ENCODE measurements at places on chromosomes 16 and 17.

GRCh38 chr16:87156195-87156594 is 161.0 kb downstream of the C16orf95 start:
- no peaks in the 10 kb centered on the region for H3K36me3 ChIP-seq
- DNase-seq, result no peak
- H3K27ac ChIP-seq, result no peak overlapping the region
- H3K4me1 ChIP-seq, result no peaks in the 10 kb centered on the region
- H3K27me3 ChIP-seq, result no peaks in the 10 kb centered on the region
- no peak overlapping the region for H3K4me3 ChIP-seq

- H3K27me3 ChIP-seq, result no peaks in the 10 kb centered on the region
- no peak overlapping the region for H3K4me3 ChIP-seq
- peaks cover 6% of the 10 kb centered on the region for H3K36me3 ChIP-seq
- no peaks in the 10 kb centered on the region for H3K4me1 ChIP-seq
- H3K27ac ChIP-seq, result no peak overlapping the region
Observed at GRCh38 chr16:75584108-75584507, 17.9 kb downstream of the GABARAPL2 start.

DNA sequence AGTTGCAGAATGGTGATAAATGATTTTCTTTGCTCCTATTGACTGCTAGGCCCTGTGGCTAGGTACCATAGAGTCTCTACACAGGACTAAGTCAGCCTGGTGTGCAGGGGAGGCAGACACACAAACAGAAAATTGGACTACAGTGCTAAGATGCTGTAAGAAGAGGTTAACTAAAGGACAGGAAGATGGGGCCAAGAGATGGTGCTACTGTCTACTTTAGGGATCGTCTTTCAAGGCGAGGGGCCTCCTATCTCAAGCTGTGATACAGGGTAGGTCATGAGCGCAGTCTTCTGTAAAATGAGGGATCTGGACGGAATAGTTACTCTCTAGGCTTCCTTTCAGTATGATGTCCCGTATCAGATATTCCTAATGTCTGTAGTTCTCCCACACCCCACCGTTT is 817 bp downstream of the NME1 start:
- H3K27ac ChIP-seq, result no peak overlapping the region
- H3K4me3 ChIP-seq, result peak overlapping the region; percentile 73
- no peak for DNase-seq
- H3K27me3 ChIP-seq, result no peaks in the 10 kb centered on the region

DNA sequence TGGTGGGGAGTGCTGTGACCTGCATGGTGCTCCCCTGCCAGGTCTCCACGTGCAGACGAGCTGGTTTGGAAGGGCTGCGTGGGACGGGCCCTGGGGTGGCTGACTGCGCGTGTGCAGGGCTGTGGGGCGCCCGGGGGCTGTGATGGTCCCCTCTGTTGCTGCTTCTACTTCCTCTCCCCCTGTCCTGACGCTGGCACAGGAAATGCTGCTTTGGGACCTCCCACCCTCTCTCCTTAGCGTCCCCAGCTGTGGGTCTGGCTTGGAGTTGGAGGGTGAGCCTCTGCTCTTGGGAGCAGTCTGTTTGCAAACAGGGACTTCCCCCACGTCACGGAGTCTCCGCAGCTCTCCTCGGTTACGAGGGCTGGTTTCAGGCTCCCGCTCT is 35.2 kb downstream of the TSC2 start:
- peaks cover 80% of the 10 kb centered on the region for H3K36me3 ChIP-seq
- no peaks in the 10 kb centered on the region for H3K27me3 ChIP-seq
- H3K4me3 ChIP-seq, result no peak overlapping the region
- no peaks in the 10 kb centered on the region for H3K4me1 ChIP-seq
- H3K27ac ChIP-seq, result no peak overlapping the region
- DNase-seq, result no peak

- no peak overlapping the region for H3K4me3 ChIP-seq
- no peaks in the 10 kb centered on the region for H3K27me3 ChIP-seq
- H3K4me1 ChIP-seq, result peaks cover 12% of the 10 kb centered on the region
- peaks cover 46% of the 10 kb centered on the region for H3K36me3 ChIP-seq
- no peak overlapping the region for H3K27ac ChIP-seq
Observed at GRCh38 chr17:7462474-7463371, 16.7 kb downstream of the ZBTB4 start.

DNA sequence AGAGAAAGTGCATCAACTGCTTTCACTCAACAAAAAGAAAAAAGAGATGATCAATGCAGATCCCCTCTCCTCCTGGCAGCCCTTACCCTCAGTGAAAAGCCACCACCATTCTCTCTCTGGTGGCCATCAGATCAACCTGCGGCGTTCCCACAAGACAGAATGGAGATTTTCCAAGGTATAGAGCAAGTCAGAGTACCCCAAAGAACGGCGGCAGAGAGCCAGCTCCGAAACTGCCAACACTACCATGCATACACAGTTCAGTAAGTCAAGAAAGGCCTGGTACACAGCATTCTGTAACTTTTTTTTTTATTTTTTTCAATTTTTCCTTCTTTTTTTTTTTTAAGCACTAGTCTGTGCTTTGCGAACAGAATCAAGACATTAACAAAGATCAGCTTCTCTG is 30.6 kb downstream of the STH start:
- H3K27me3 ChIP-seq, result no peaks in the 10 kb centered on the region
- no peak overlapping the region for H3K27ac ChIP-seq
- H3K36me3 ChIP-seq, result peaks cover 56% of the 10 kb centered on the region
- no peak for DNase-seq

DNA sequence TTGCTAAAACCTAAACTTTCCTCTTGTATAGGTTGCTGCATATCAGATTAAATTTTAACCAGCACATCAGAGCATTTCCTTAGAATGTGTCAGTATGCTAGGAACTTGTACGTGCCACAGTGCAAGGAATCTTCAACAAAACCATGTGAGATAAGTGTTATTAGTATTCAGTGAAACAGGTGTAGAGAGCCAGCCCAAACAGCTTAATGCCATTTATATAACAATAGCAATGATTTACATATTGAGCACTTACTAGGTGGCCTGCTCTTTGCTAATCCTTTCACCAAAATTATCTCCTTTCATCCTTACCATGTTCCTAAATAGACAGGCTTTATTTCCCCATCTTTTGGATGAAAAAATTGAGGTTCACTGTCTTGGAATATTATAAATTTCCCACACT is 485.7 kb downstream of the HS3ST4 start:
- H3K27ac ChIP-seq, result no peak overlapping the region
- no peaks in the 10 kb centered on the region for H3K27me3 ChIP-seq
- no peaks in the 10 kb centered on the region for H3K36me3 ChIP-seq
- H3K4me1 ChIP-seq, result no peaks in the 10 kb centered on the region
- DNase-seq, result no peak
- no peak overlapping the region for H3K4me3 ChIP-seq

- no peaks in the 10 kb centered on the region for H3K4me1 ChIP-seq
- no peak for DNase-seq
- H3K36me3 ChIP-seq, result peaks cover 50% of the 10 kb centered on the region
- no peak overlapping the region for H3K4me3 ChIP-seq
- H3K27me3 ChIP-seq, result no peaks in the 10 kb centered on the region
Observed at GRCh38 chr17:29504711-29505110, 62.1 kb downstream of the ABHD15 start.

GRCh38 chr17:80498242-80498919 is 22.0 kb upstream of the NPTX1 start:
- H3K4me1 ChIP-seq, result no peaks in the 10 kb centered on the region
- peak overlapping the region; percentile 41 for H3K4me3 ChIP-seq
- H3K36me3 ChIP-seq, result no peaks in the 10 kb centered on the region
- H3K27ac ChIP-seq, result no peak overlapping the region
- DNase-seq, result no peak
- no peaks in the 10 kb centered on the region for H3K27me3 ChIP-seq
